ENCODE measurements at places on chromosomes 1 and 21.

GRCh38 chr1:66342707-66343106 lies 191.2 kb upstream of the SGIP1 start:
- DNase-seq: no peak

DNA sequence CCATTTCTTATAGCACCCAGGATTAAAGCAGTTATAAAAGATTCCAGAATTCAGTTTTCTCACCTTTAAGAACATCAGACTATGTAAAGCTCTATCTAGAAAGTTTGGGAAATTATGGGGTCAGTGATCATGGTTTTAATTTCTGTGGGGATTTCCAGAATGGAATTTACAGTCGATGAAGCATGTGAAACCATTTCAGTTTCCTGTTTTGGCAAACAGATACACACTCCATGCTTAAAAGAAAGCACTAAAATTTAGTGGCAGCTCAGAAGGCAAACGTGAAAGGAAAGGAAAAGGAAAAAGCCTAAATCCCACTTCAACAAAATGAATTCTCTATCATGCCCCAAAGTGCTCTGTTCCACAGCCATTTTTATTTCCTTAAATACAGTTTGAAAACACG lies 60.4 kb downstream of the FYB2 start:
- no peak for DNase-seq

DNA sequence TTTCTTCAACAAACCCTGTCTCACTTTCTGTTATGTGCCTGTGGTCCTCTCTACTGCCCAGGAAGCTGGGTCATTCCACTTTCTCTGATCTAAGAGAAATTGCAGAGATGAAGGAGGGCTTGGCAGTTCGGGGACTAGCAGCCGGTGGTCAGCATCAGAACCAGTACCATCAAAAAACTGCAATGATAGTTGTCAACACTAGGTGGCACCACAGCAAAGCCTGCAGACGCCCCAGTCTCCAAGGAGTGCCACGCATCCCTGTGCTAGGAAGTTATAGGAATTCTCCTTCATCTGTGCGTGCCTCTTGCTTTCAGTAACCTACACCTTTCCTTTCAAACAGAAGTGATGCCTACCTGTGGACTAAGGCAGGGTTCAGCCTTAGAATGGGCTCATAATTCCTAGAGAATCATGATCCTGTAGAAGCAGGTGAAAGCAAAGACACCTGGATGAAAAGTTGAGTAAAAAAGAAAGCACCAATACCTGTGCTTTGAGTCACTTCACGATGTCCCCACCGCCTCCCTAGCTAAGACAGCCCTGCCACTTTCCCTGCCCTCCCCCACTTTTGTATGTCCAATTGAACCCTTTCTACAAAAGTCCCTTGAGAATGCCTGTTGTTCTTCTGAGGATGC lies 129.2 kb downstream of the ADAMTS1 start:
- peak; percentile 51 for DNase-seq

DNA sequence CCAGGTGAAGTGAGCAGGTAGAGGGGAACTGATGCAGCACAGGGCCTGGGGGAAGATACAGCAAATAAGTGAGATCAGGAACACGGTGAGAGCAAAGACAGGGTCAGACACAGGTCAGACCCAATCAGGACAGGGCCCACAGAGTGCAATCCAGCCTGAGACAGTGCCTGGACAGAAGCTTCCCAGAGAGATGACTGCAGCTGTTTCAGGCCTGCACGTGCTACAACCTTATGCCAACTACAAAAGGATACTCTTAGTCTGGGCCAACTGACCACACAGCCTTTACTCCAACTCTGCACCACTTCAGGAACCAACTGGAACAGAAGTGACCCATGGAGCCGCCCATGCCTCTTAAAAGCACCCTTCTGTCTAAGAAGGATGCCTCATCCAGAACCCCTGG lies 228.0 kb downstream of the TOMM20 start:
- no peak for DNase-seq

GRCh38 chr21:10272216-10272615 lies 249.2 kb upstream of the TPTE start:
- DNase-seq: no peak
